ENCODE measurements at places on chromosomes 1 and 21. TPM values are rescaled to one million over a fixed set of nuclear protein-coding genes. Genes with fewer than 3 reads are reported as not detected.
A peak's percentile ranks its signal among the peaks of the same experiment; 100 is the strongest.

DNA sequence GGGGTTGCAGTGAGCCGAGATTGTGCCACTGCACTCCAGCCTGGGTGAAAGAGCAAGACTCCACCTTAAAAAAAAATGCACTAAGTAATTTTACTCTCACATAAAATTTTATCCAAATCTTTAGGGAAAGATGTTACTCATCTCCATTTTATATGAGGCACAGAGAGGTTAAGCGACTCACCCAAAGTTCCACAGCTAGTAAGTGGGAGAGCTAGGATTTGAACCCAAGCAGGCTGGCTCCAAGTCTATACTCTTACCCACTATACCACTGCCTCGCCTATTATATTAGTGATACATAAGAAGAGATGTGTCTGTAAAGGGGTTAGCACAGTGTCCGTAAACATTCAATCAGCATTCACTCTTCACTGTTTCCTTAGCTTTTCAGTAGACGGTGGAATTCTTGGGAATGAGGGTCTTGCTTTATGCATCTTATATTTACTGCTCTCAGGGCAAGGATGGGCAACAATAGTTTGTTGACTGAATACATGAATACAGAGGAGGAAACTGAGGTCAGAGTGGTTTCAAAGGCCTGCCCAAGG lies 15.1 kb downstream of the LDLRAD2 start:
- DNase-seq, result no peak
- no peaks in the 10 kb centered on the region for H3K27me3 ChIP-seq
- no peak overlapping the region for H3K4me3 ChIP-seq

- H3K4me3 ChIP-seq, result peak overlapping the region; percentile 45
- no peak for DNase-seq
- H3K36me3 ChIP-seq, result no peaks in the 10 kb centered on the region
- peak overlapping the region; percentile 67 for H3K27ac ChIP-seq
- no peaks in the 10 kb centered on the region for H3K27me3 ChIP-seq
These were observed 62.1 kb downstream of the FAAP20 start for GRCh38 chr1:2132222-2133038.

GRCh38 chr1:114023377-114023776 lies 44.1 kb downstream of the OLFML3 start:
- no peaks in the 10 kb centered on the region for H3K4me1 ChIP-seq
- no peak overlapping the region for H3K27ac ChIP-seq
- no peaks in the 10 kb centered on the region for H3K27me3 ChIP-seq
- no peaks in the 10 kb centered on the region for H3K36me3 ChIP-seq
- H3K4me3 ChIP-seq, result no peak overlapping the region
- no peak for DNase-seq

DNA sequence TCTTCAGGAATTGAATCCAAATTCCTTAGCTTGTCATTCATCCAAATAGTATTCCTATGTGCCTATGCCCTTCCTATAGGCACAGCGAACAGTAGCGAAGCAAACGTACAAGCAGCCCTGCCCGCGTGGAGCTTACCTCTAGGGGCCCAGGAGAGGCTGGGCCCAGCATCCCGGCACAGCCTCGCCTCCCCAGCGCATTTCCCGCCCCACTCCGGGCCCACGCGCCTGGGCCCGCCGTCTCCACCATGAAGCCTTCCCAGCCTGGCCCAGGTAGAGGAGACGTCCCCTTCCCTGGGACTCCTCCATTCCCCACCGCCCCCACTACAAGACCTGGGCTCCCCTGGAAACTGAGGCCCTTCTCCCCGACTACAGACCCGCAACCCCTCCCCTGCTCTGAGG lies 245 bp upstream of the TMEM269 start:
- H3K27ac ChIP-seq, result no peak overlapping the region
- DNase-seq, result no peak
- no peak overlapping the region for H3K4me3 ChIP-seq
- no peaks in the 10 kb centered on the region for H3K27me3 ChIP-seq
- no peaks in the 10 kb centered on the region for H3K36me3 ChIP-seq

- H3K36me3 ChIP-seq, result no peaks in the 10 kb centered on the region
- no peak overlapping the region for H3K27ac ChIP-seq
- no peaks in the 10 kb centered on the region for H3K27me3 ChIP-seq
- no peaks in the 10 kb centered on the region for H3K4me1 ChIP-seq
These were observed 605.3 kb upstream of the NR5A2 start for GRCh38 chr1:199422206-199422605.

DNA sequence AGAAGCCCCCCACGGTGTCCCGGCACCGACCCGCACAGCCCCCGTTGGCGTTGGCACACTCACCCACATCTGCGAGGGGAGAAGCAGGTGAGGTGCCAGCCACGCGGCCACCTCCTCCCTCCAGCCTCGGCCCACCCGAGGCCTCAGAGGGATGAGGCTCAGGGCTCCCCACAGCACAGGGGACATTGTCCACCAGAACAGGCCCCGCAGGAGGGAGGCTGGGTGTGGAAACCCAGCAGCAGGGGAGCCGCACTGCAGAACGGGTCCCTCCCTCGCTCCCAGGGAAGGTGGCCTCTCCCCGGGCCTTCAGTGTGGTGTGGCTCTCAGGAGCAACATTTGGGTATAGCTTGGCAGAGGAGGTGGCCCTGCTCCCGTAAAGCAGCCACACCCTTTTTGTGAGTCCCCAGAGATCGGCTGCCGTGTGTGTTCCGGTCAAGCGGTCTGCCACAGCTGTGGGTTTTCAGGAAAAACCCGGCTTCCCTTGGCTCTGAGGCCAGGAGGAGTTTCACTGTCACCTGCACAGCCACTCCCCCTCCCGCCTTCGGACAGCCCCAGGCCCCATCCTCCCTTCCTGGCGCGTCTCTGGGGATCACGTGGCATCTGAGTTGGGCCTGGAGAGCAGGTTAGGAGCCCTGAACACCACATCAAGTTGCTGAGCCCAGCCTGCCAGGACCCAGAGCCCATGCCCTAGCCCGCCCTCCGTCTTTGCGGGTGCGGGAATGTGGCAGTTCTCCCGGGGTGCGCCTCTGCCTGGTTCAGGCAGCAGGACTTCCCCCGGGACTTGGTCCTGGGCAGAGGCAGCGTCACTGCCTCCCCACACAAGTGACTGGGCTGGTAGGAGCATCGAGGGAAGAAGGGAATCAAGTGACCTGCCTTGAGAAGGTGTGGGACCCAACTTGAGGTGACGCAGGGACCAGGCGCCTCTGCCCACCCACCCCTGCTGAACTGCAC lies 64.0 kb downstream of the MEGF6 start:
- H3K36me3 ChIP-seq, result no peaks in the 10 kb centered on the region
- DNase-seq, result no peak
- no peaks in the 10 kb centered on the region for H3K27me3 ChIP-seq
- peaks cover 4% of the 10 kb centered on the region for H3K4me1 ChIP-seq

- peaks cover 3% of the 10 kb centered on the region for H3K4me1 ChIP-seq
- no peak within 1 kb of the TSS for H3K27ac ChIP-seq
- H3K27me3 ChIP-seq, result no peaks in the 10 kb centered on the region
These were observed at the start of gene ANKRD35 for GRCh38 chr1:145885738-145886287. Gene ANKRD35, minus strand, starts transcription at chr1:145885866. Its CDS starts 108 bp downstream, at chr1:145885758.

DNA sequence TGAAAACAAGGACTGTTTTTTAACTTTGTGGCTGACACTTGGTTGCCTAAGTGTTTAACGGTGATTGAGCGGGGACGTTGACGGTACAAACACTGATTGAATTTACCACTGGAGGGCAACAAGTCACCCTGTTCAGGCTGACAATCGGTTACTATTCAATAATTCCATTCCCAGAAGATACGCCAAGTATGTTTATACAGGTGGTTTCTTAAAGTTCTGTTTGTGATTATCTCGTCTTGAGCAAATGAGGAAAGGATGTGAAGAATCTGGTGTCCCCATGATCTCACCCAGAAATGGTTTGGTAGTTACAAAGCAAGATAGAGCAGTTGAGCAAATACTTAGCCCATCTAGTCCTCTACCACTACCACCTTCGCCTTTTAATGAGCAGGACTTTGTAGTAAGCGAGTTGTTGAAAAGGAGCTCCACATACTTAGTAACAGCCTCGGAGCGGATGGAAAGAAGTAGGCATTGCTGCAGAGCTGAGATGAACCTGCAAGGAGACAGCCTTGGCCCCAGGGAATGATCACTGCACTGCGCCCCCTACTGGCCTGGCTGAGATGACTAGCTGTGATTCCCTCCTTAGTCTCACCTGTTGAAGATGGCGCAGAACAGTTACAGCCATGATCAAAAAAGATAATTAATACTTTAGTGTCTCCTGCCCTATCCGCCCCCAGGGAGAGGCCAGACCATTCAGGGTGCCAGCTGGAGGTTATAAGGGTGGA lies 36.3 kb downstream of the IFNAR1 start:
- H3K4me1 ChIP-seq, result no peaks in the 10 kb centered on the region
- peak; percentile 72 for DNase-seq
- peak overlapping the region; percentile 39 for H3K4me3 ChIP-seq
- H3K27me3 ChIP-seq, result no peaks in the 10 kb centered on the region

DNA sequence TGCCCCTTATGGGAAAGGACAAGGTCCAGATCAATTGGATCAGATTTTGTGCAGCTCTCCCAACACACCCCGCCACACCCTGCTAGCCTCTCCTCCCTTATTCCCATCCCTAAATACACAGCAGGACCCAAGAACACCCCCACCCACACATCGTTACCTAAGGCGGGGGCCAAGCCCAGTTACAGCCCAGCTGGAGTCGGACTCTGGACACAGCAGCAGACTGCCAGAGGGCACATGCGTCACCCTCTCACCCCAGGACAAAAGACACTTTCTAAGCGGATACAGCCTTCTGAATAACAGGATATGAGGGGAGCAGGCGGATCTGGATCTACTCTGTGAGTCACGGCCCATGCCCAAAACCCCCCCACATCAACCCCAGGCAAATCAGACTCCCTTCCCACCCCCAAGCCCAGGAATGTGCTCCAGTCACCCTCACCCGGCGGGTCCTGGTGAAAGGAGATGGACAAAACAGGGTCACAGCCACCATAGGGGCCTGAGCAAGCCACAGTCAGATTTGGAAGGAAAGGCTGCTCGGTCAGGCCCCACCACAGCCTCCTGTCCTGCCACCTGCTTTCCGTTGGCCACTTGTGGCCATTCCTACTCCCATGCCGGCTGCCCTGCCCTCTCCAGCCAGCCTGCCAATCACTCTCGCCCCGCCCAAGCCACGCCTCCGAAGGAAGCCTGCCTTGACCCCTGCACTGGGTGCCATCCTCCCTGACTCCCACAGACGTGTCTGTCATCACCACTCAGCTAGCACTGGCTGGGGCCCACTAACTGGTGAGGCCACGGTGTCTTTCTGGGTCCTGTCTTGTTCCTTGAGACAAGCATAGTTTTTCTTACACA lies 4.0 kb downstream of the S100A16 start:
- peak; percentile 68 for DNase-seq
- peaks cover 12% of the 10 kb centered on the region for H3K36me3 ChIP-seq
- H3K27me3 ChIP-seq, result no peaks in the 10 kb centered on the region
- H3K27ac ChIP-seq, result peak overlapping the region; percentile 93

- peaks cover 23% of the 10 kb centered on the region for H3K4me1 ChIP-seq
- no peak overlapping the region for H3K27ac ChIP-seq
- H3K36me3 ChIP-seq, result no peaks in the 10 kb centered on the region
- H3K4me3 ChIP-seq, result no peak overlapping the region
These were observed 1.2 kb downstream of the MCOLN2 start for GRCh38 chr1:84995484-84996334.

GRCh38 chr1:27650539-27651175 lies 15.7 kb upstream of the FGR start:
- no peak for DNase-seq
- no peak overlapping the region for H3K27ac ChIP-seq
- H3K36me3 ChIP-seq, result no peaks in the 10 kb centered on the region

- peak overlapping the region; percentile 55 for H3K27ac ChIP-seq
- no peaks in the 10 kb centered on the region for H3K4me1 ChIP-seq
- H3K36me3 ChIP-seq, result no peaks in the 10 kb centered on the region
- H3K4me3 ChIP-seq, result no peak overlapping the region
- H3K27me3 ChIP-seq, result no peaks in the 10 kb centered on the region
These were observed 352.4 kb downstream of the USP25 start for GRCh38 chr21:16082038-16082816.

Gene KCNN3
- total RNA-seq, result 0.83 TPM

Gene SH3D21
- 3.0 TPM for total RNA-seq

Gene SYT2
- 0.27 TPM for total RNA-seq

Gene LCE3E
- not detected for total RNA-seq

Gene CYB5RL
- total RNA-seq, result 17.9 TPM

Gene SPRR2G
- total RNA-seq, result not detected

Measured in adrenal gland (tissue), 19 donors.